Caudate nucleus (tissue), 63 donors: ENCODE measurements at places on chromosomes 11 and 22.

DNA sequence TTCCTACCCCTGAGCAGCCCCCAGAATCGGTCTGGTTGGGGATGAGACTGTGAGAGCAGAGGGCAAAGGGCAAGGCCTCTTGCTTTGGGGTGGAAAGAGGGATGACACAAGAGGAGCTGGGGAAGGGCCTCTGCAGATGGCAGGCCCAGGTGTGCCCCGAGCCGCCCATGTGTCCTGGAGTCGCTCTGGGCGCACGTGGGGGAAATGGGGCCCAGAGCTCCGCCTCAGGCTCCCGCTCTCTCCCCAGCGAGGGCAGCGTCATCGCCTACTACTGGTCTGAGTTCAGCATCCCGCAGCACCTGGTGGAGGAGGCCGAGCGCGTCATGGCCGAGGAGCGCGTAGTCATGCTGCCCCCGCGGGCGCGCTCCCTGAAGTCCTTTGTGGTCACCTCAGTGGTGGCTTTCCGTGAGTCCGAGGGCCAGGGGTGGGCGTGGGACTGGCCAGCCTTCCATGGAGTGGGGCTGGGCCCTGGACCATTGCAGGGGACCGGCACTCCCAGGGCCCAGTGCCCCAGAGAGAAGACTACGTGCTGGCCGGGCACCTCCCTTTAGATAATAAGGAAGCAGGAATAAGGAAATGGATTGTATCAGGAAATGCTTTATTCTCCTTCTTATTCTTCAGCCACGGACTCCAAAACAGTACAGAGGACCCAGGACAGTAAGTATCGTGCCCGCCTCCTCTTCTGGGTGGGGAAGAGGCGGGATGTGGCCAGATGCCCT, 30.1 kb downstream of the ST14 start:
- DNase-seq, result no peak

GRCh38 chr11:46564459-46564858, 29.4 kb downstream of the AMBRA1 start:
- DNase-seq, result no peak

- DNase-seq, result no peak
Measured at GRCh38 chr22:49764127-49764581, 63.5 kb downstream of the BRD1 start.

DNA sequence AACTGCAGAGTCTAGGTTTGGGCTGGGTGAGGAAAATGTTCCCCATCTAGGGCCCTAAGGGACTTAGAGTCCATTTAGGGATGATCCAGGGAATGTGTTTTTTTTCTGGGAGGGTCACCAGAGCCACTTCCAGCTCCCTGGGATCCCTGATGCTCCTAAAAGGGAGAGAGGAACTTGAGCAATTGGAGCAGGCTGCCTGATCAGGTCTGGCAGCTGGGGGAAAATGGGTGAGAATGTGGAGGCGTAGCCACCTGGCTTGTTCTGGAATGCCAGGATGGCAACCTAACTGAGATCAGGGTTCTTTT, 1.2 kb downstream of the PGAP2 start:
- no peak for DNase-seq

DNA sequence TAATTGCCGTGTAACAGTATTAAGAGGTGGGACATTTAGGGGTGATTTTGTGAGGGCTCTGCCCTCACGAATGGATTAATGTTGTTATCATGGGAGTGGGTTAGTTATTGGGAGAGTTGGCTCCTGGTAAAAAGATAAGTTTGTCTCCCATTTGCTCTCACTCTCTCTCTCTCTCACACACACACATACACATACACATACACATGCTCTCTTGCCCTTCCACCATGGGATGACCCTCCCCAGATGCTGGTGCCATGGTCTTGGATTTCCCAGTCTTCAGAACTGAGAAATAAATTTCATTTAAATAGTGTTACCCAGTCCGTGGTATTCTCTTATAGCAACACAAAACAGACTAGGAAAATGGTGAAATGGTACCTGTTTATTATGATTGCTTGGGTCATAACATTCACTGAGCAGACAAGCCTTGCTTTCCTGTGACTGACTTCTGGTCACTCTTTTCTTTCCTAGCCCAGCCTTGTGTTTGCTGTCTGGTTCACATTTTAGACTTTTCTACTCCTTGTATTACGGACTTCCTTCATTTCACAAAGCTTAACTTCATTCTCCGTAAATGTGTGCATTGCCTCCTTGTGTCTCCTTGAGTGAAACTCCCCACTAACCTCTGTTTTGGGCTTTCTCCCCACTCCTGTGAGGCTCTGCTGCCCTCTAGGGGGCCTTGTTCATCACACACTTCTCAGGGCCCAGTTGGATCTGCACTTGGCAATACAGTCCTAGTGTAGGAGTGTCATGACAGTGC, 206.5 kb upstream of the CTSC start:
- DNase-seq, result peak; percentile 41

DNA sequence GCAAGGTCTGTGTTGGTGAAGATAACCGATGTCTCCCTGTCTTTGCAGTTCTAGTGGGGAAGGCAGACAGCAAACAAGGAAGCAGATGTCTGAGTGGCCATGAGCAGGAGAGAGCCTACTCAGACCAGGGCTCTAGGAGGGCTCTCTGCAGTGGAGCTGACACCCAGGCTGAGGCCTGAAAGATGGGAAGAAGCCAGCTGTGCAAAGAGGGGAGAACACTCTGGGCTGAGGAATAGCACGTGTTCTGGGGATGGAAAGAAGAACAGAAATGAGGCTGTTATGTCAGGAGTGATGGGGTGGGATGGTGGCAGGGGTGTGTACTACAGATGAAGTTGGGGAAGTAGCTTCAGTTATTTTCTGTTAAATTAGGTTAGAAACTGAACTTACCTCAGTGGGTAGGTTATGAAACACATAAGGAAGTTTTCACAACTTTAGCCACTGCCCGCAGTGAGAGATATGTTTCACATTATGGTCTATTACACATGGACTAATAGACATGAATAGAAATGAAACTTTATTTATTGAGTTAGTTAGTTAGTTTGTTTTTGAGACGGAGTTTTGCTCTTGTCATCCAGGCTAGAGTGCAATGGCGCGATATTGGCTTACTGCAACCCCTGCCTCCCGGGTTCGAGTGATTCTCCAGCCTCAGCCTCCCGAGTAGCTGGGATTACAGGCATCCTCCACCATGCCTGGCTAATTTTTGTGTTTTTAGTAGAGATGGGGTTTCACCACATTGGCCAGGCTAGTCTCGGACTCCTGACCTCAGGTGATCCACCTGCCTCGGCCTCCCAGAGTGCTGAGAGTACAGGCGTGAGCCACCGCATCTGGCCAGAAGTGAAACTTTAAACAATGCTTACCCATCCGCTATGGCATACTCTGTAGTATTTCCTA, 7.8 kb downstream of the DCPS start:
- DNase-seq, result no peak

GRCh38 chr11:76193219-76193618, 13.1 kb downstream of the WNT11 start:
- DNase-seq, result no peak

DNA sequence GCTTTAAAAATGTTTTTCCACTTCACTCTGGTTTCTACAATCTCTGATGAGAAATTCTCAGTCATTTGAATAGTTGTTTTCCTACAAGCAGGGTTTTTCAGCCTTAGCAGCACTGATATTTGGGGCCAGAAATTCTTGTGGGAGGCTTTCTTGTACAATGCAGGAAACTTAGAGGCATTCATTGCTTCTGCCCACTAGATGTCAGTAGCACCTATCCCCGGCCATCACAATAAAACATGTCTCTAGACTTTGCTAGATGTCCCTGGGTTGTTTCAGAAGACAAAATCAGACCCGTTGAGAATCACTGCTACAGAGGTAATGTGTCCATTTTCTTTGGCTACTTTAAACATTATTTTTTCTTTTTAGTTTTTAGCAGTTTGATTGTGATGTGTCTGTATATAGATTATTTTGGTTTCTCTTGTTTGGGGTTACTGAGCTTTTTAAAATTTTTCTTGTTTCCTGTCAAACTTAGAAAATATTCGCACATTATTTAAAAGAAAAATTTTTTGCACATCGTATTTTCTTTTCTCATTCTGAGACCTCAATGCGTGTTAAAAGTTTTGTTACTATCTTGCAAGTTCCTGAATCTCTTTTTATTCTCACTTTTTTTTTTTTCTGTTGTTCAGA, 60.8 kb upstream of the CCDC179 start:
- DNase-seq, result no peak

- no peak for DNase-seq
Measured at GRCh38 chr11:120223793-120224192, 13.0 kb downstream of the OAF start.

- DNase-seq, result no peak
Measured at GRCh38 chr11:127943763-127944162, 643.6 kb downstream of the ETS1 start.

DNA sequence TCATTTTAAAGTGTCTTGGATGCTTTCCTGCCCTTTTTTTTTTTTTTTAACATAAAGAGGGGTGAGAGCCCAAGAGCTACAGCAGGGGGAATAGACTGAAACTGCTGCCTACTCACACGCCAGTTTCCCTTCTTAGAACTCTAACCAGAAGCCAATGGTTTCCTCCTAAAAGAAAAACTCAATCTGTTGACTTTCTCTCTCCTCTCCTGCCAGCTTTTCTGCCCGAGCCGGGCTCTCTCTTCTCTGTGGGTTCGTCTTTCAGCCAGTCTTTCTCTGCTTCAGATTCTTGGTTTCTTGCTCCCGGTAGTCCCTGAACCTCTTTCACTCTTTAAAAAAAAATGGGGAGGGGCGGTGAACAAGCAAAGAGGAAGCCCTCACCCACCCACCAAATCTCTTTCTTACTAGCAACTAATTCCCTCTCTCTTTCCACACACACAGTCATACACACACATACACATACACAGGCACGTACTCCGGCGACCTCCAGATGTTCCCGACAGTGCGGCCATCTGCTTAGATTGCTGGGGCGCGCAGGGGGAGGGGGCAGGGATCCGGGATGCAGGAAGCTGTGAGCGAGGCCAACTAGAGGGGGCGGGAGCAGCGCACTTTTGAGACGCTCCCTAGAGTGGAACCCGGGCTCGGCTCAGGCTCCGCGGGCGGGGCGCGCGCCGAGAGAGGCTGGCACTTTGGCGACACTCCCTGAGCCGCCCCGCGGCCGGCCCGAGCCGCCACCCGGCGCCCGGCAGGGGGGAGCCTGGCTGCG, 444 bp upstream of the TSKU start:
- DNase-seq, result no peak

- no peak for DNase-seq
Measured at GRCh38 chr22:31400023-31400397, 606 bp downstream of the DRG1 start.

DNA sequence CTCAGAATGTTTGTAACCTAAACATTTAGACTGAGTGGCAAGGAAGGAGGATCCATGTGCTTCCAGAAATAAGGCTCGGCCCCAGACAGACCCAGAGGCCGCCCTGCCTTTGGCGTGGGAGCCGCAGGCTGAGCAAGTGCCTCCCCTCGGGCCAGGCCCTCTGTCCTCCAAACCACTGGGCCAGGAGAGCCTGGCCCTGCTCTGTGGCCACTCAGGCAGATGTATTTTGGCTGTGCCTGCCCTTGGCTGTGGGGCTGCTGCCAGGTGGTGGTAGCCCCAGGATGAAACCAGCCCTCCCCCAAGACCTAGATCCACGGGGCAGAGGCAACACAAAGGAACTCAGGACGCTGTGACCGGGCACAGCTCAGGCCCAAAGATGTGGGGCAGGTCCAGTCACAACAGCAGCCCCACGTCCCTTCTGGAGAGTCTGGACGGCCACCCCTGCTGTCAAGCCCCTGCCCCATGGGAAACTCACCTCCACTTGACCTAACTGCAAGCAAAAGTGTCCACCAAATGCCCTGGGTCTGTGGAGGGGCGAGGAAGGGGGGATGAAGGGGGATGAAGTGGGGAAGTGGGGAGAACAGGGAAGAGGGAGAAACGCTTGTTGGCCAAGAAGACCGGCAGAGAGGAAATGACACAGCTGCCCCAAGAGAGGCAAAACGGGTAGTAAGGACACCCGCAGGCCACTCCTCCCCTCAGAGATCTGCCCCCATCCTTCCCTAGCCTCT, 24.0 kb downstream of the PISD start:
- DNase-seq, result no peak

DNA sequence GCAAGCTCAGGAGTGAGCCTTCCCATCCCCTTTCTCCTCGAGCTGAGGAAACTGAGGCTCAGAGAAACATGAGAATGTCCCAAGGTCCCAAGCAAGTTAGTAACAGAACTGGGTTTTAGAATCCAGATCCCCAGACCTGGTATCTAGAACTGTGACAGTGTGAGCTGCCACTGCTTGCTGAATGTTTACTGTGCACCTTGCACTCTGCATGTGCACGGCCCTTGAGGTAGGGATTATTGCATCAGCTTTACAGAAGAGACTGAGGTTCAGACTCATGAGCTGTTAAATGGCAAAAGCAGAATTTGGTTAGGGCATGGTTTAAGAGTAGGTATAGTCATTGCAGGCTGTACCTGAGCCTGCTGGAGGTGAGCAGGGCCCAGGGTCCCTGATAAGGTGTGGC, 3.8 kb upstream of the MPPED1 start:
- DNase-seq, result no peak

DNA sequence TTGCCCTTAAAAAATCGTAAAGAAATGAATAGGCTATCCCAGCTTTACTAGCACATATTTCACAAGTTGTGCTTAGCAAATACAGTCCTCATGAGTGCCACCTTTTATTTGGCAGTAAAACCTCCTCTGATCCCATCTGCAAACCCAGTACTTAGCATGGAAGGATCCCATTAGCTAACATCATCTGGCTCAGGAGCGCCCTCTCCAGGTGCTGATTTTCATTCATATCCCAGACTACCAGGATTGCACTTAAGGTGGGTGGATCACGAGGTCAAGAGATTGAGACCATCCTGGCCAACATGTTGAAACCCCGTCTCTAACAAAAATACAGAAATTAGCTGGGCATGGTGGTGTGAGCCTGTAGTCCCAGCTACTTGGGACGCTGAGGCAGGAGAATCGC, 76.1 kb upstream of the PAX6 start:
- DNase-seq, result no peak

GRCh38 chr22:43230971-43231723, 44.2 kb upstream of the TTLL12 start:
- peak; percentile 34 for DNase-seq

DNA sequence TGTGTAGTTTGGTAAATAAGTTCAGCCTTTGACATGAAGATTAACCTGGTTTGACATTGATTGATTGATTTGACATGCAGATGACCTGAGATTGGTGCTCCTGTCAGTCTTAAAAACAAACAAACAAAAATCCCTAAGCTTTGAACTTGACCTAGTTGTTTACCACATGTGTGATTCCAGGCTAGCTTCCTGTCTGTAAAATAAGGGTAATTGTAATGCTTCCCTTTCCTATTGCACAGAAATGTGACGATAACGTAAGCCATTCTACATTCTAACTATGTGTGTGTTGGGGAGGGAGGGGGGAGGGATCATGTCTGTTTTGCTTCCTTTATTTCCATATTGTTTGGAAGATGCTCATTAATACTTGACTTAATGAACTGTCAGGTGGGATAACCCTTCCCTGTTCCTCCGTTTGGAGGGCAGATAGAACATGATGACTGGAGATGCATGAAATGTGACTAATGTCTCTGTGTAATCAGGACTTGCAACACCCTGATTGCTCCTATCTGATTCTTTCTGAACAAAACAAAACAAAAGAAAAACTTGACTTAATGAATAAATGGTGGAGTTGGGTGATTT, 106.1 kb upstream of the CLMP start:
- DNase-seq, result no peak
